ENCODE measurements at places on chromosomes 2 and 18.
A peak's percentile ranks its signal among the peaks of the same experiment; 100 is the strongest.

- DNase-seq, result no peak
Observed at GRCh38 chr2:56334622-56335021, 150.8 kb downstream of the CCDC85A start.

DNA sequence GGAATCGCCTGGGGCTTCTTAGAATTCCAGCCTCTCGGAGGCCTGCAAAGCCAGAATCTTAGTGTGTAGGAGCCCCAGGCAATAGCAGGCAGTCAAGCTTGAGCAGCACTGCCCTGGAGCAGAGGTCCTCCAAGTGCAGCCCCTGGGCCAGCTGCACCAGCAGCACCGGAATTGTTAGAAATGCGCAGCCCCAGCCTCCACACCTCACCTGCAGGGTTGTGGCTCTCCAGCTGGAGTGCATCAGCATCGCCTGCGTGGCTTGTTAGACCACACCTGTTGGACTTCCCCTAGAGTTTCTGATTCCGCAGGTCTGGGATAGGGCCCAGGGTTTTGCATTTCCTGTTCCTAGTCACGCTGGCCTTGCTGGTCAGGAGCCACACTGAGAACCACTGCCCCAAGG lies 100.3 kb downstream of the ASAP2 start:
- DNase-seq, result no peak

- DNase-seq, result no peak
Observed at GRCh38 chr2:232416521-232417470, 10.2 kb downstream of the ALPG start.

DNA sequence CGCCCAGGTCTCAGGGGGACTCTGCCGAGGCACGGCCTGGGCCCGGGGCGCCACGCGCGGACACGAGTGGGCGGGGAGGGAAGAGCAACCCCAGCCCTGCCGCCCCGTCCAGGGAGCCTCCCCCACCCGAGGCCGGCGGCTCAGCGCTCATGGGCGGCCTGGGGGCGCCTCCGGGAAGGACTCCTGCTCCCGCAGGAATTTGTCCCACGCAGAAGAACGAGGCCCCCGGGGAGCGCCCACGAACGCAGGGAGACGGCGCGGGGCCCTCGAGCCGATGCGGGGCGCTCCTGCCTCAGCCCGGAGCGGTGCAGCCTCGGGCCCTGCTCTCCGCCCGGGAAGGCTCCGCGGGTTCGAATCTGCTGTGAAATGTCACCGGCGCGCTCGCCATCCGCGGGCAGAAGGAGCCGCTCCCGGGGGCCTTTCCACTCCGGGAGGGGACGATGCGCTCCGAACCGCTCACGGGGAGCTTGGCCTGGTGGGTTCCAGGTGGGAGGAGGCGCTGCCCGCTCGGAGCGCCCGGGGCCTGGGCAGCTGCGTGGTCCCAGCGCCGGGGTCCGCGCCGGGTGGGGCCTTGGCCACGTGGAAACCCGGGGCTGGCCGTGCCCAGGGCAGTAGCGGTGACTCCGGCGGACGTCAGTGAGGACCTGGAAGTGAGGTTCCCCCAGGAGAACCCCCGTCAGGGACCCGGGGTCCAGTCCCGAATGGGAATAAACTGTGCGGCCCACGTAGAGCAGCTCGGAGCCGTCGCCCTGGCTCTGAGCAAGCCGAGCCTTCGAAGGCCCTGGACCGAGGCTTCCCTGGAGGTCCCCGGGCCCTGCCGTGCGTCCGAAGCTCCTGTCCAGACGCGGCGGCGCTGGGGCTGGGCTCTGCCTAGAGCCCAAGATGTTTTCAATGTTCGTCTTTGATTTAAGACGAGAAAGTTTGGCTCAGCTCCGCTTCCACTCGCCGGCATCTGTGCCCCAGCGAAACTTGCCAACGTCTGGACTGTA lies 41.4 kb upstream of the CTDP1 start:
- DNase-seq, result no peak

GRCh38 chr2:166234112-166234846 lies 106.5 kb upstream of the SCN1A start:
- no peak for DNase-seq

- no peak for DNase-seq
Observed at GRCh38 chr18:45863469-45863868, 38.0 kb downstream of the SIGLEC15 start.

DNA sequence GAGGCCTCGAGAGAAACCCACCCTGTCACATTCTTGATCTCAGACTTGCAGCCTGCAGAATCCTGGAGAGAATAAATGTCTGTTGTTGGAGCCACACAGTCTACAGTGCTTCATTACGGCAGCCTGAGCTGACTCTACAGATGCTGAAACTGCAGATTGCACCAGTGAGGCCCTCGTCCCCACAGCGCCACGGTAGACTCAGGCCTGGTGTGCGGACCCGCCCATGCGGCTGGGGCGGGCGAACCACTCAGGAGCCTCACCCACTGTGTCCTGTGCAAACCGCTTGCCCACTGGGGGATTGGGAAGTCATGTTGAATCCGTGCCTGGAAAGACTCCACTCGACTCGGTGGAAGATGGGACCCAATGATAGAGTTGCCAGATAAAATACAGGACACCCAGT lies 125.2 kb upstream of the COPS8 start:
- no peak for DNase-seq

GRCh38 chr2:169172151-169172735 lies 102.9 kb downstream of the DHRS9 start:
- no peak for DNase-seq

GRCh38 chr2:27118525-27119329 lies at the start of gene CGREF1:
Gene CGREF1, minus strand, starts transcription at chr2:27119128. Its CDS starts 14,762 bp downstream, at chr2:27104366.
- DNase-seq, result no peak

- DNase-seq, result peak; percentile 33
Observed at GRCh38 chr2:84858123-84858522, 22.8 kb downstream of the TRABD2A start.

Measured in OCI-LY7 (cell line).